Globus pallidus (tissue), 1 donor: ENCODE measurements at places on chromosomes 3 and 15.
A peak's percentile ranks its signal among the peaks of the same experiment; 100 is the strongest.

GRCh38 chr3:122466701-122467240 lies 48.0 kb downstream of the KPNA1 start:
- no peak for DNase-seq

- DNase-seq: peak; percentile 38
These were observed 12.2 kb downstream of the CALML4 start for GRCh38 chr15:68192804-68193486.

- DNase-seq: no peak
These were observed 4.3 kb downstream of the MAPK6 start for GRCh38 chr15:52023169-52023922.

GRCh38 chr3:120177151-120177550 lies 82.9 kb upstream of the GSK3B start:
- no peak for DNase-seq

DNA sequence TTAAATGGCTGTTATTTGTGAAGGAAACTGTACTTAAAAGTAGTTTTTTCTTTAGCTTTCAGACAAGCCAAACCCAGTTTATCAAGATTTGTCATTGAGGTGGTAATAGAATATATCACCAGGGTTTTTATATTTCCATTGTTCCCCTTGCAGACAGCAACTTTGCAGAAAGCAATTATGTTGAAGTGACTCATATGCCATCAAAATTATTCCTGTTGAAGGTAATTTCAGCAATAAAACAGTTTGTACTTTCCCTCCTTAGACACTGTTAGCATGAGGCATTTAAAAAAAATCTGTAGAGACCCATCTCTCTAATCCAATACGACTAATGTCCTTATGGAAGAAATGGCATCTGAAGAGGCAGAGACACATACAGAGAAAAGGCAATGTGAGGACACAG lies 219.0 kb downstream of the NFKBIZ start:
- no peak for DNase-seq

GRCh38 chr3:186002884-186003472 lies 65.2 kb upstream of the TRA2B start:
- no peak for DNase-seq

DNA sequence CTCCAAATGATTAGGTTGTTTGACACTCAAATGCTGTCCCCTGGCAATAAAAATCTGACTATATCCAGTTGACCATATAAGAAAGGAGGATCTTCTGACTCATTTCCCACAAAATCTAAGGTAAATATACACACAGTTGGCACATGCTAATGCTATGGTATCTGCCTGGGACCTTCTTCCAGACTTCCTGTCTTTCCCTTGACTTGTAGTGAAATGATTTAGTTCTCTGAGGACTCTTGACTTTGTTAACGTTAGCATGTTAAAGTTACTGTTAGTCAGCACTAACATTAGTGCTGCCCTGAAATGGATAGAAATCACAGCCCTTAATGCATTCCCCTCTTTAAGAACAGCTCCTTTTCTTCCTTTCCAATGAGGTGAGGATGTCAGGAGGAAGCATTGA lies 124.3 kb upstream of the LSAMP start:
- no peak for DNase-seq

DNA sequence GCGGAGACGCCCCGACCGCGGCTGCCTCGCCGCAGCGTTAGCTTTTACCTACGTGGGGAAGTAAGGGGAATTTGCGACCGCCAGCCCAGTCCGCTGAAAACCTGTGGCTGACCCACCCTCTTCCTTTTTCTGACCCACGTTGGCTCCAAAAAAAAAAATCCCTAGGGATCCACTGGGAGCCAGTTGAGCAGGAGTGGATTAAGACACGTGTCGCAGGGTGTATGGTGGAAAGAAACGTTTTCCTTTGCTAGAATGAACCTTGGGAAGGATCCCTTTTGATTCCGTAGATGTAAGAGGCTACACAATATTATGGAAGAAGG lies 575 bp upstream of the PCYT1A start:
- no peak for DNase-seq

GRCh38 chr15:38612159-38612863 lies 47.7 kb upstream of the RASGRP1 start:
- DNase-seq: no peak

DNA sequence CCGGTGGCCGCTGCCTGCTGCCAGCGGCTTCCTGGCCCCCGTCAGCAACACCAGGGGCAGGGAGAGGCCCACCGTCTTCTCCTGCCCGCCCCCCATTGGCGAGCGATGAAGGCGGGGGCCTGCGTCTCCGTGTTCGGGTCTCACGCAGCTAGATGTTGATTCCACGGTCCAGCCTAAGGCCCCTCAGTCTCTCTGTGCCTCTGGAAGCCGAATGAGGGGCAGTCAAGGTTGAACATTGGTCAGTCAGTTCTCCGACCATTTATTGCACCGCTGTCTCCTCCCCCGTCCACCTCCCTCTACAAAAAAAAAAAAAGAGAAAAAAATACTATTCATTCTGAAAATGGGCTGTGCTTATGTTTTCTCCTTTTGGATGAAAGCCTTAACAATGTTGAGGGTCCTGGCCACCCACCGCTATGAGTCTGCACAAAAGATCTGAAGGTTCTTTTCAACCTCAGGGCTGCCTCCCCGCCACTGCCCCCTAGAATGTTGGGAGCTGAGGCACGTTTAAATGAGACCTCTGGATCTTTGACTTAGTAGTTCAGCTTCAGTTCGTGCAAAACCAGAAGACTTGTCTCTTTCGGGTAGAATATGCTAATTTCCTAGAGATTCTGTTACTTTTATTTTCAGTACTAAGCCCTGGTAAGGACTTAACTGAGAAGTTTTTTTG lies 736 bp downstream of the IREB2 start:
- DNase-seq: peak; percentile 16

DNA sequence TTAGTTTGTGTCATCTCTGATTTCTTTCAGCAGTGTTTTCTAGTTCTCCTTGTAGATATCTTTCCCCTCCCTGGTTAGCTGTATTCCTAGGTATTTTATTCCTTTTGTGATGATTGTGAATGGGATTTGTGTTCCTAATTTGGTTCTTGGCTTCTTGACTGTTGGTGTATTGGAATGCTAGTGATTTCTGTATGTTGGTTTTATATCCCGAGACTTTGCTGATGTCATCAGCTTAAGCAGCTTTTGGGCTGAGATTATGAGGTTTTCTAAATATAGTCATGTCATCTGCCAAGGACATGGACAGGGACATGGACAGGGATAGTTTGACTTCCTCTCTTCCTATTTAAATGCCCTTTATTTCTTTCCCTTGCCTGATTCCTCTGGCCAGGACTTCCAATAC lies 35.8 kb downstream of the MYO9A start:
- DNase-seq: no peak

- no peak for DNase-seq
These were observed 8.4 kb downstream of the KBTBD8 start for GRCh38 chr3:67006460-67006859.

- no peak for DNase-seq
These were observed 20.9 kb upstream of the TEX9 start for GRCh38 chr15:56344336-56344735.

DNA sequence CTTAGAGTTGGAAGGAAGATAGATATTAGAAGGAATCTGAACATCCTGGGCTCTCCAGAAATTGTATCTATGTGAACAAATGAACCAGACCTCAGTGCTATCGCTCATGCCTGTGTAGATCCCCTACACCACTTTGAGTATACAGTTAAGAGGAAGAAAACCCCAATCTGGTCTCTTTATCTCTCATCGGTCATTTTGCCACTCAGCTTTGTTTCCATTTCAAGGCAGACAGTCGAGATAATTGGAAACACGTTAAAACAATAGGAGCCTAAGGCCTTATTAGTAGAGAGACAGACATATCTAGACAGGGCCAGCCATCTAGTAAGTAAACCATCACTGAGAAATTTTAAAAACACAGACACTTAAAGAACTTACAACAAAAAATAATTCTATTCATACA lies 101.6 kb downstream of the MYLK start:
- no peak for DNase-seq

DNA sequence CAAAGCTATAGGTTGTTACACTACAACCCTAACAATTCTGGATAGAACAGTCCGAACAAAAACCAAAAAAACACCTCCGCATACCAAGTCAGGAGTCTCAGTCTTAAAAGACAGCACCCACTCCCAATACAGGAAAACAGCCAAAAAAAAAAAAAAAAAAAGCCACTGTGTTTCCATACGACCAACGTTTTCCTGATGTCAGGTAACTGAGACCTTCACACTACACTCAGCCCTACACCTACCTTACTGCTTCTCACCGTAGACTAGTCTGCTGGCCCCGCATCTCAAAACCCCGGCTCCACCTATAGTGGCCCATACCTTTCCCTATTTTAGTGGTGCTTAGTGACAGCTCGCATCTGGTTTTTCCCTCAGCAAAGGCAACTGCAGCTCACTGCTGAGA lies 339.5 kb upstream of the ADAMTS9 start:
- no peak for DNase-seq

- no peak for DNase-seq
These were observed 32.3 kb downstream of the XXYLT1 start for GRCh38 chr3:195238586-195239118.

- no peak for DNase-seq
These were observed 1.7 kb downstream of the LPCAT4 start for GRCh38 chr15:34365091-34365825.

- no peak for DNase-seq
These were observed 103.0 kb downstream of the CFAP20DC start for GRCh38 chr3:58946875-58947274.

- DNase-seq: no peak
These were observed 3.1 kb downstream of the CX3CR1 start for GRCh38 chr3:39276746-39277145.

DNA sequence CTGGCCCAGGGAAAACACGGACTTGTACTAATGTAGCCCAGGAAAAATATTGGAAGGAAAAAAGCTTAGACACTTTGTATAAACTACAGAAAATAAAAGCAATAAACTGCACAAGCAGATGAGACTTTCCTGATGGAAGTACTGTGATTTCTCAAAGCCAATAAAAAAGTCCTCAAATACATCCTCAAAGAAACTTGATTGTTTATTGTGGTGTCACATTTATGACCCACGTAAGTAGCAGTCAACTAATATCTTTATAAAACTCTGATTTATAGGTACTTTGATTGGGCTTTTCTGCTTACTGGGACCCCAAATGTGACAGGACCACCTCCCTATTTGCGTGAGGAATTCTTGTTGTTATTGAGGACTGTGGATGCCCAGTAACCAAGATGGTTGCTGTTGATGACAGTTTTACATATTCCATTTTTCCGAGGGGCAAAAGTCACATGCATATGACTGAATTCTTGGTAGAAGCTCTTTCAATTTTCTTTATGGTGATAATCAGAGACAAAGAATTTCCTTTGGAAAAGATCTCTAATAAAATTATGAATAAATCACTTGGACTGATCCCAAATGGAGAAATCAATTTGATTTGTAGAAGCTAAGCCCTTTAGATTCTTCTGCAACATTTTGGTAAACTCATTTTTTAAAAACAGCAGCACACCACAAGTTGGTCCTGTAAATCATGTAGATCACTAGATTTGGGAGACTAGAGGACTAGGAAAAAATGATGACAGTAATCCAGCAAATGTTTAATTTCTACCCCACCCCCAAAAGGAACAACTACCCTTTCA lies 159.0 kb upstream of the TSC22D2 start:
- DNase-seq: no peak

DNA sequence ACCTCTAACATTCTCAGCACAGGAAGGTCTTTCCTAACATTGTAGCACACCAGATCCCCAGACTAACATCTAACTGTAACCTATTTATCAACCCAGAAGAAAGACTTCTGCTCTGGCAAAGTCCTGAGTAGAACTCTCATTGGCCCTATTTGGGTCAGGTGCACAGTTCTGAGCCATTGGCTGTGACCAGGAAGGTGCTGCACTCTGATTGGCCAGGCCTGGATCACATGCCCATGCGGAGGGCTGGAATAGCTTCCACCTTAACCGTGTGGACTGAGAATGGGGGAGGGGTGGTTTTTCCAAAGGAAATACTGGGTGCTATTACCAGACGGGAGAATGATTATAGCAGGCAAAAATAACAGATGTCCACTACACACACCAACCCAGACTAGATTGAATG lies 11.5 kb downstream of the FEZF2 start:
- DNase-seq: no peak

DNA sequence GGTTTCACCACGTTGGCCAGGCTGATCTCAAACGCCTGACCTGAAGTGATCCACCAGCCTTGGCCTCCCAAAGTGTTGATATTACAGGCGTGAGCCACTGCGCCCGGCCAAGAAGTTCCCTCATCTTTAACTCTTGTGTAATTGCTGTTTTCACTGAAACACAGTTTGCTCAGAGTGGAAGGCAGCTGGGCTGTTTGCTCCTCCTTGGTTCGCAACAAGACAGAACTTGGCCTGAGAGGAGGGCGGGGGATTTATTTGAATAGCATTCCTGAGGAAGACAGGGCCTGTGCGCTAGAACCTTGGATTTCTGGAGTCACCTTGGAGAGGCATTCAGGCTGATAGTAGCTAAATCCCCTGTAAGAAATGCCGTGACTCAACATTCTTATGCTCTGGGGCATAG lies 226.7 kb upstream of the MCTP2 start:
- DNase-seq: no peak

- DNase-seq: no peak
These were observed 449.0 kb downstream of the NAALADL2 start for GRCh38 chr3:175308097-175308496.

DNA sequence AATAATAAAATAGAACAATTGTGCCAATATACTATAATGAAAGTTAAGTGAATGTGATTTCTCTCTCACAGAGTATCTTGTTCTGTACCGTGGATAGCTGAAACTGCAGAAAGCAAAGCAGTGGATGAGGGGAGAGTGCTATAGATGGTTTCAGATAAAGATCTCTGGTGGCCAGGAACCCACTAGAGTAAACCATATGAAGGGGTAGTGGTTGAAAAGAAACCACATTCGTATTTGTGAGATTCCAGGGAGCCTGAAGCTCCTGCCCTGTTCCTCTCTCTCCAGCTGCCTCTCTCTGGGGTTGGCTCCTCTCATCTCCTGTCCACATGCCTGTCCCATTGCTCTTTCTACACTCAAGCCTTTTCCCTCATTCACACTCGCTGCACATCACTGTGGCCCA lies 8.9 kb downstream of the ABHD17C start:
- DNase-seq: no peak

DNA sequence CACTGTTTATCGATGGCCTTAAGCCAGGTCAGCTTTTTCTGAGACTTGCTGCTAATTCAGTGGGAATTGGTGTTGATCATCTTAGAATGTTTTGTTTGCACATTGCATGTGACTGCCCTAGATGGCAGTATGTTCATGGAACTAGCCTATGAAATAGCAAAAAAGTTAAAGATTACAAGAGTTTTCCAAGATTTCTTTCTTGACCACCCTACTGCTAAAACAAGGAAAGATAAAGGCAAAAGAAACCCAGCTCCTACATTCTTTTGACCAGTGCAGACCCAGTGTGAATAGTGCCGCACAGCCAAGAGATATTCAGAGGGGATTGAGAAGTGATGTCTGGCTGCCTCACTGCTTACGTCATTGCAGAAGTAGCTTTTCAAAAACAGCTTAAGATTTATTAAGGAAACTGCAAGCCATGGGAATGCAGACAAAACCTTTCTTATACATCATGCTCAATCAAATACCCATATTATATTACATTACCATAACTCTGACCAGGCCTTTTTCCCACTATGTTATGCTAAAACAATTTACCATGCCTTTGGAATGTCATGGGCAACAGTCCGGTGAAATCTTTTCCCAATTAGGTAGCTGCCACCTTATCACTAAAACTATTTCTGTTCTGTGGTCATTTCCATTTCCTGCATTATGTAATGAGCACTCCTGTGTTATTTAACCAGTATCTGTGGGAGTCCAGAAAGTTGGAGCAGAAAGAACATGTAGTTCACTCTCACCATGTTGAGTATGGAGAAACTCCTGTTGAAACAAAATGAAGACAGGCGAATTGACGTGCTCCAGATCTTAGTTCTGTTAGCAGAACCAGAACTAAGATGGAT lies 6.0 kb downstream of the PHLDB2 start:
- DNase-seq: no peak

GRCh38 chr3:139769796-139770195 lies 92.0 kb upstream of the NMNAT3 start:
- DNase-seq: no peak
